ENCODE measurements at places on chromosomes 3 and 15.
A peak's percentile ranks its signal among the peaks of the same experiment; 100 is the strongest.

DNA sequence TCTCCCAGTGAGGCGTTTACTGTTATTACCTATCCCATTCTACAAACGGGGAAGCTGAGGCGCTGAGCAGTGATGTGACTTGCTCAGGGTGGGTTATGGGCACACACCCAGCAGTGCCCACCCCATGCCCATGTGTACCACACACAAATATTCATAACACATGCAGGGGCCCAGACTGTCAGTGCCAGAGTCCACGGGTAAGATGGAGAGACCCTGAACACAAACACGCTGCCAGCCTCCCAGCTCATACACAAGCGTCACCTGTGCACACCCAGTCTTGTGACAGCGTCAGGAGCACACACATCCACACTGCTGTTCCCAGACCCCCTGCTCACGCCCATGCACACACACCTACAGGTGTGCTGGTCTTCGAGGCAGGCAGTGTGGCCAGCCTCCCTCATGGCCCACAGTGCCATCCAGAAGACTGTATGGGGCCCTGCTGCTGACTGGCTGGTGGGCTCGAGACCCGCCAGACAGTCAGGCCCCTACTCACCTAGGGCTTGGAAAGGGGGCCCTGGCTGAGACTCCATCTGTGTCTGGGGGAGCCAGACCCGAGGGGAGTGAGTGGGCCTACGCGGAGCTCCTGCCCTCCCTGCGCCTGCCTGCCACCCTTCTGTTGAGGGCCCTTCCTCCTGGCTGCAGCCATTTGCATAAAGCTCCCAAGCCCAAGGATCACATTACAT is 39.4 kb downstream of the DNAJB8 start:
- DNase-seq: no peak

DNA sequence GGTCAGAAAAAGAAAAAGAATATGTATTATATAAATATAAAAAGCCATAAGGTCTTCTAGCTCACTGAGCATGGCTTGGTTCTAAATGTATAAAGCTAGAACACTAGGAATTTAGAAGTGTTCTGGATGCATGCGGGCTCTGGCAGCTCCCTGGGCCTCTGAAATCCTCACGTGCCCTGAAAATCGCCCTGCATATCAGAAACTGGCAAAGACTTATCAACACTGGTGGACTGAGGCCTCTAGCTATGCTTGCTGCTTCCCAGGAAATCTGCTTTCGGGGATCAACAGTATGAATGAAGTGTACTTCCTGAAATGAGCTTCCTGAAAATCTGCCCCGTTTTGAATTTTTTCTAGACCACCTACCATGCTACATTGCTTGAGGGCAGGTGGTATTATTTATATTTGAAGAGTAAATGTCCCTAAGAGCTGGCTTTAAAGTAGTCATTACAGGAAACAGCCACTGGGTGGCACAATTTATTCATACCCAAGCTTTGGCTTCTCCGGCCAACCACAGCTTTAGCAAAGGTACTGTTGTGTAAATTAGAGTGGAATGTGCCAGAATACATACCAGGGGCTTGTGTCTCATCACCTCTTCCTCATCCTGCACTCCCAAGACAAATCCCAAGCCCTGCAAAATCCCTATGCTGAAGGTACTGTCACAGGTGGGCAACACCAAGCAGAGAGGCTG is 17.7 kb downstream of the CRTAP start:
- no peak for DNase-seq

- DNase-seq: peak; percentile 20
These were observed 104.9 kb upstream of the ASB14 start for GRCh38 chr3:57397175-57398026.

DNA sequence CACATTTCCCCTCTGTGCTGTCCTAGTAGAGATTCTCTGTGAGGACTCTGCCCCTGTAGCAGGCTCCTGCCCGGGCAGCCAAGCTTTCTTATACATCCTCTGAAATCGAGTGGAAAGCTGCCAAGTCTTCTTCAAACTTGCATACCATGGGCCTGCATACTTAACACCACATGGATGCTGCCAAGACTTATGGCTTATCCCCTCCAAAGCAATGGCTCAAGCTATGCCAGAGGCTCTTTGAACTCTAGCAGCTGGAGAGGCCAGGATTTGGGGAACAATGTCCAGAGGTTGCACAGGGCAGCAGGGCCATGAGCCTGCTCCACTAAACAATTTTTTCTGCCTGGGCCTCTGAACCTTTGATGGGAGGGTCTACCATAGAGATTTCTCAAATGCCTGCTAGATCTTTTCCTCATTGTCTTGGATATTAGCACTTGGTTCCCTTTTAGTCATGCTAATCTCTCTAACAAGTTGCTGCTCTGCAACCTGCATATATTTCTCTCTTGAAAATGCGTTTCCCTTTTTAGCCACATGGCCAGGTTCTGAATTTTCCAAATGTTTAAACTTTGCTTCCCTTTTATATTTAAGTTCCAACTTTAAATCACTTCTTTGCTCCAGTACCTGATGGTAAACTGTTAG is 6.1 kb upstream of the PLSCR4 start:
- no peak for DNase-seq

DNA sequence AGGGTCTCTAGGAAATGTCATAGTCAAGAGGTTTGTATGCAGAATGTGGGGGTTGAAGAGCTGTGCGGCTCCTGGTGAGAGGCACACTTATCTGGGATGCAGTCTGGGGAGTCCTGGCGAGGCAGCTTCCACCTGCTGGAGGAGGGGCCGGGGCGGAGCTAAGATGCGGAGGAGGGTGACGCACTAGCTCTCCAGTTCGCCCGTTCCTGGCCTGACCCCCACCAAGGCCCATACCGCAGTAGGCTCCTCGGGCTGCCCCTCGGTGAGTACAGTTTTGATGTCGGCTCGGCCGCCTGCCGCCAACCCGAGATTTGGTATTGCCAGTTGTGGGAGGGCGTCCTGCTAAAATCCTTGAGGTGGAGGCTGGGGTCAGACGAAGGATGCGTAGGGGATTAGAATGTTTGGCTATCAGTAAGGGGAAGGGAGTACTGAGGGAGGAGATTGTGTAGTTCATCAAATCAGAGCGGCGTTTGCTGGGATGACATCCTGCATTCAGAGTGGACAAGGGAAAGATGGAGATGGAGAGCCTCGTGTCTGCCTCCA is at the start of gene SCG5:
SCG5 (plus strand) TSS at position 194 of the 543 bp plus-strand sequence. CDS start 1,883 bp downstream, outside the sequence.
- no peak for DNase-seq

GRCh38 chr3:67995206-67995605 is 340.8 kb upstream of the SUCLG2 start:
- no peak for DNase-seq

GRCh38 chr15:41564286-41564959 is 5.4 kb downstream of the TYRO3 start:
- no peak for DNase-seq

DNA sequence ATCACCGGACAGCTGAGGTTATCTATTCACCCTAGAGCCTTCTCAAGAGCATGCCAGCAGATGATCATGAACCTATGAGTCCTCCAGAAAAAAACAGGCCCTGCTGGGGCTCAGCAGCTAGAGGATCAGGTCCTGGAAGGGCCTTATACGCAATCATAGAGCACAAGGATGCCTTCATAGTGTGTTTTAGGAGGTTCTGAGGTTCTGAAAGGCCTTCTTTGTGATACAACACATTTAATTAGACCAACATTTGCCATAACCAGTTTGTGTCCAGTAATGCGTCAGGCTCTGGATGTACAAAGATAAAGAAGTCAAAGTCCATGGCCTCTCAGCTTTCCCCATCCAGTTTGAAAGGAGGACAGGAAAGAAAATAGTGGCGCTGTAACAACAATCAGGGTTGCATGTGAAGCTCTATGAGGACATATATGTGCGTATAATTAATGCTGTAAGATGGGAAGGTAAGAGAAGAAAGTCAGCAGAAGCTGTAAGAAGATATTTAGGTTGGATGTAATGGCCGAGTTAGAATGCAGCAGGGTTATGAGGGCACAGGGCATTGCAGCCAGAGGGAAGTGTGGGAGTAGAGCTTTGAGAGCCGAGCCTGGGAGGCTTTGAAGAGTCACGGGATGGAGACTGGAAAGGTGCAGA is 302.6 kb upstream of the TBL1XR1 start:
- no peak for DNase-seq

DNA sequence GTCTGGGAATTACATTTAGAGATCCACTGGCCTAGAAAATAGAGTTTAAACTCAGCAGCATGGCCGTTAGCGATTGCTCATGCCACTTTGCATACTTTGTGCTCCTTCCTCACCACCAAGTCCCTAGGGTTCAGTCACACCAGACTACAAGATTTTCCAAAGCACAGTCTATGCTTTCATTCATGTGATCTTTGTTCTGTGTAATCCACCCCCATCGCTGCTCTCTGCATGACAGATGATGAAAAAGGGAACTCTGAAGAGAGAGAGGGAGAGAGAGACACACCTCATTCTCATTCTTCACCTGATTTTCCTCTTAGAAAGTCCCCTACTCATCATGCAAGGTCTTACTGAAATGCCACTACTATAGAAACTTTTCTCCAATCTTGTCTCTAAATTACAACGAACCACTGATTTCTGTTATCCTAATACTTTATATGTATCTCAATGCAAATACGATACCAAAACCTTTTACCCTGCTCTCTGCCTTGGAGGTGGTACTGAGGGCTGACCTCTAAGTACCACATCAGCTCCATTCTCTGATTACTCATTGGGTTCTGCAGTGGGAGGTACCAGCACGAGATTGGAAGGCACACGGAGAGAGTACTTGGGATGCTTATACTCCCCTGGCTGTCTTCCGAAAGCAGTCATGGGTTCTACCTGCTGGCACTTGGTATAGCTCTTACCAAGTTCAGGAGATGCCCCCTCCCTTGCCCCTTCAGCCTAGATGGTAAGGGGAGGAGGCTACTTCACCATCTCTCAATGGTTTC is 1.1 kb upstream of the PARP15 start:
- no peak for DNase-seq

- DNase-seq: no peak
These were observed 264.1 kb downstream of the ADAMTSL3 start for GRCh38 chr15:83918011-83918410.
